A172 (cell line): ENCODE measurements at places on chromosomes 12 and 14.

DNA sequence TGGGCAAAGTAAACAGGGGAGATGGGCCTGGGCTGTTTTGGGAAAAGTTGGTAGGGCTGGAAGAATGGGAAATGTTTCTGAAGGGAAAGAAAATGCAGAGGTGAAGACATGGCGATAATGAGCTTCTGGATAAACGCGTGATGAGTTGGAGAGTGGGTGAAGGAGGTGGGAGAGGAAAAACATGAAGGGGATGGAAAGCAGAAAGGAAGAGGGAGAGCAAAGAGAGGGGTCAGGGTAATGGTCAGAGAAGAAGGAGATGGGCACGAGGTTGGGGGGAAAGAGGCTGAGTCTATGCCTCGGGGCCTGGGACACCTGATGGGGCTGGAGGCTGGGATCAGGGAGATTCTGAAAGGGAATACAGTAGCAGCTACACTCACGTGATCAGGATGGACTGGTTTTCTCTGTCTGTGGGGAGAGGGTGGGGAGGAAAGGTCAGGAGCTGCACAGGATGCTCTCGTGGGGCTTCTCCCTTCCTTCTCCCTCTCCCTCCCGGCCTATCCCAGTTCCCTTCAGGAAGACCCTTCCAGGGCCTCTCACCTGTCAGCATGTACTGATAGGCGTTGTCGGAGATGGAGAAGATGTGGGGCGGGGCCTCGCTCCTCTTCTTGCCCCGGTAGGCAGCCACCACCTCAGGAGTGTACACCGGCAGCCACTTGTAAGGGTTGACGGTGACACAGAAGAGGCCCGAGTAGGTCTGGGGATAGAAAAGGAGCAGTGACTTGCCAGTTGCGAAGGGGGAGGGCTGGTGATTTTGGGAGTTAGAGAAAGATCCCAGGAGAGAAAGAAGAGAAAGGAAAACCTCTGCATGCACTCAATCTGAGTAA, 3.1 kb downstream of the MYH7 start:
- no peak for DNase-seq

DNA sequence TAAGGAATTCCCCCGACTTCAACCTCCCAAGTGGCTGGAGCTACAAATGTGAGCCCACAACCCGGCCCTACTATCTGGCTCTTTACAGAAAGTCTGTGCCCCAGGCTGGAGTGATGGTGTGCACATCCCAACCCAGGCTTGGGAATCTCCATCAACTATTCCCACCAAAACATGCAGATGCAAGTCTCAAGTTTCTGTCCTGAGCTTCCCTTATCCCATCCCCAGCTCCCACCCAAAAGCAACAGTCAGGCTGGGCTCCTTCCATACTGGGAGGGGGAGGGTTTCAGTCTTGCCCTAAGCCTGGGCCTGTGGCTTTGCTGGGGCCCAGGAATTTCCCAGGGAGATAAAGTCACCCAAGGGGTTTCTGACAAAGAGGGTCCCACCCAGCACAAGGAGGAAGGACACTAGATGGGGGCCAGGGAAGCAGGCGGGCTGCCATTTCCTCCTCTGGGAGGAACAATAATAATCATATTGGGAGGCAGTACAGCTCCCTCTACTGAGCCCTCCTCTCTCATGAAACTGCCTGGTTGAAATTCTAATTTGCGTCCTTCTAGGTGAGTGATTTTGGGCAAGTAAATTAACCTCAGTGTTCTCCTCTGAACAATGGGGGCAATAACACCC, 8.0 kb downstream of the SLC8B1 start:
- DNase-seq = no peak

- DNase-seq = peak; percentile 48
Measured at GRCh38 chr14:30193845-30194501, 266.3 kb upstream of the PRKD1 start.

DNA sequence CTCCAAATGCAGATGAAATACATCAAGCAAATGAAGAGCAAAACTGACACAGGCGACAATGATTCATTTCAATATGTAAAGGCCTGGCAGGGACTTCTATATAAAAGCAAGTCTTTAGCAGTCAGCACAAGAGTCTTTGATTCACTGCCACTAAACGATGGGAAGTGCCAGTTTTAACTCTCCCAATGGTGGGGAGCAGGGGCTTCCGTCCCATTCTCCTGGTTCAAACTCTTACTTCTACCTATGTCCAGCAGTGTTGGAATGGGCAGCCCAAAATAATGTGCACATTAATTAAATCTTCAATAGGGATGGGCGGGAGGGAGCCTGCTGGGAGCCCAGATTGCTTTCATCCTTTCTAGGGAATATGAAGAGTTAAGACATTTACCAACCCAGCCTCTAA, 97.5 kb upstream of the MDM1 start:
- no peak for DNase-seq

DNA sequence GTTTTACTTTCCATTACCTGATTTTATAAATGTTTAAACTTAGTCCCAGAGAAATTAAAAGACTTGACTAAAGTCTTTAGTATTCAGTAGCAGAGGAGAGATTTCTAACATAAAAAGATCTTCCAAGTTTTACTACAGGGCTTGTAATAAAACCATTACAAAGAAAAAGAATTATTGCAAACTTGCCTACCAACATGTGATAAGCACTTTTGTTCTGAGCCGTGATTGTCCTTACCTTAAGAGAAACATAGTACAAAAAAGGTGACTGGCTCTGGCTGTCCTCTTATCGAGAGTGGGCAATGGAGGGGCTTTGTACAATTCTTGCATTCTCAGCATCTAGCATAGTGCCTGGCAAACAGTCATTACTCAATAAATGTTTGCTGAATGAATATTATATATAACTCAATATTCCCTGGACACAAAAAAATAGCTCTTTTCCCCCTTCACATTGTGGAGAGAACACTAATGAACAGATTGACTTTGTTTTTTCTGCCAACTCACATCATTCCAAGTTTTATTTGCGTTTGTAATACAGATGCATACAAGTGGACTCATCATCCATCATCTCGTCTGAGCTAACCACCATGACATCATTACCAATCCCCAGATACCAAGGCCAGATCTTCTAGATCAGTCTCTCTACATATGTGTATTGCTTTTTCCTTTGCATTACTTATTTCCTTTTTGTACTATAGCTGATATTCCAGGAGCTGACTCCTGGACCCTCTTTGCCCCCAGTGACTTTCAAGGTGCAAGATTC, 192.8 kb upstream of the EEA1 start:
- no peak for DNase-seq

GRCh38 chr12:112105891-112106290, 2.7 kb downstream of the NAA25 start:
- no peak for DNase-seq
